Karpas-422 (cell line): ENCODE measurements at places on chromosomes 4 and X. TPM values are rescaled to one million over a fixed set of nuclear protein-coding genes. Genes with fewer than 3 reads are reported as not detected.

The RBMXL3 gene
- not detected in 2 replicates for total RNA-seq

The ATP8A1 gene
- 41.7 and 67.2 TPM in 2 replicates for total RNA-seq

GRCh38 chr4:186107947-186108346 is 3.4 kb downstream of the FAM149A start:
- DNase-seq = no peak
- no peaks in the 10 kb centered on the region for H3K4me1 ChIP-seq
- H3K36me3 ChIP-seq = no peaks in the 10 kb centered on the region
- no peak overlapping the region for H3K4me3 ChIP-seq
- no peaks in the 10 kb centered on the region for H3K27me3 ChIP-seq

GRCh38 chrX:13005661-13006473 is 31.0 kb downstream of the TMSB4X start:
- H3K36me3 ChIP-seq = no peaks in the 10 kb centered on the region
- no peaks in the 10 kb centered on the region for H3K27me3 ChIP-seq
- peak overlapping the region; percentile 72 for H3K27ac ChIP-seq
- peaks cover 62% of the 10 kb centered on the region for H3K4me1 ChIP-seq

- H3K4me3 ChIP-seq = no peak overlapping the region
- H3K27ac ChIP-seq = no peak overlapping the region
- no peaks in the 10 kb centered on the region for H3K4me1 ChIP-seq
- no peak for DNase-seq
Observed at GRCh38 chrX:97763391-97763790, 879.7 kb downstream of the RPA4 start.

The MAP7D3 gene
- 25.3 and 27.2 TPM in 2 replicates for total RNA-seq

The FRMD7 gene
- total RNA-seq = not detected in 2 replicates

- no peaks in the 10 kb centered on the region for H3K27me3 ChIP-seq
- DNase-seq = no peak
- no peak overlapping the region for H3K27ac ChIP-seq
- no peaks in the 10 kb centered on the region for H3K4me1 ChIP-seq
- no peaks in the 10 kb centered on the region for H3K36me3 ChIP-seq
Observed at GRCh38 chr4:40482985-40483647, 146.5 kb downstream of the RBM47 start.

The HELT gene
- not detected in 2 replicates for total RNA-seq

- DNase-seq = no peak
- no peak overlapping the region for H3K27ac ChIP-seq
- no peaks in the 10 kb centered on the region for H3K36me3 ChIP-seq
- H3K27me3 ChIP-seq = no peaks in the 10 kb centered on the region
Observed at GRCh38 chr4:15945516-15945915, 7.0 kb upstream of the FGFBP1 start.

DNA sequence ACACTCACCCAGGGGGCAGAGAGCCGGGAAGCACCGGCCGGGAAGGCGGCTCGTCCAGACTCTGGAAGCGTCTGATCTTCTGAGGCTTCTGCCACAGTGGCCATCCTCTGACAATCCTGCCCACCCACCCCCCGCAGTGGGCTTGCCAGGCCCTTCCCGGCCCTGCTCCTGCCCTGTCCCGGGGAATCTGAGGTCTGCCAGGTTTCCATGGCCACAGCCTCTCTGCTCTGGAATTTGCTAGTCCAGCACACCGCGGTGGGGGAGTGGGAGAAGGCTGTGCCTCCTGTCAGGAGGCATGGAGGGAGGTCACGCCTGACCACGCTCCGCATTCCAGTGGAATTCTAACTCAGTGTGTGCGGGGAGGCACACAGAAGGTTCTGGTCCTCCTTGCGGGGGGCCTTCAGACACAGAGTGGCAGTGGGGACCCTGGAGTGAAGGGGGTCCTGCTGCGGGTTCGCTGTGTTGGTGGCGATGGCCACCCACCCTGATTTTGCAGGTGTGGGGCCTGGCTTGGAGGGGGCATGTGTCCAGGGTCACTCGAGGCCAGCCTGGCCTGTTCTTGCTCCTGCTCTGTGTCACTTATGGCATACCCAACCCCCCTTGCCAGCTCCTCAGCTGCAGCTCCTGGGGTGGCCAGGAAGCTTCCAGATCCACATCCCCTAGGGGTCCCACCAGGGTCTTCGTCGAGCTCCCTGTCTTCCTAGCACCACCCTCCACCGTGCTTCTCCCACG is 55.6 kb upstream of the ADRA2C start:
- no peak overlapping the region for H3K27ac ChIP-seq
- no peak for DNase-seq
- H3K4me3 ChIP-seq = no peak overlapping the region
- H3K27me3 ChIP-seq = no peaks in the 10 kb centered on the region

- DNase-seq = no peak
- no peaks in the 10 kb centered on the region for H3K27me3 ChIP-seq
- H3K27ac ChIP-seq = no peak overlapping the region
Observed at GRCh38 chr4:42646999-42647541, 9.8 kb downstream of the ATP8A1 start.

The RASL11B gene
- total RNA-seq = not detected in 2 replicates

DNA sequence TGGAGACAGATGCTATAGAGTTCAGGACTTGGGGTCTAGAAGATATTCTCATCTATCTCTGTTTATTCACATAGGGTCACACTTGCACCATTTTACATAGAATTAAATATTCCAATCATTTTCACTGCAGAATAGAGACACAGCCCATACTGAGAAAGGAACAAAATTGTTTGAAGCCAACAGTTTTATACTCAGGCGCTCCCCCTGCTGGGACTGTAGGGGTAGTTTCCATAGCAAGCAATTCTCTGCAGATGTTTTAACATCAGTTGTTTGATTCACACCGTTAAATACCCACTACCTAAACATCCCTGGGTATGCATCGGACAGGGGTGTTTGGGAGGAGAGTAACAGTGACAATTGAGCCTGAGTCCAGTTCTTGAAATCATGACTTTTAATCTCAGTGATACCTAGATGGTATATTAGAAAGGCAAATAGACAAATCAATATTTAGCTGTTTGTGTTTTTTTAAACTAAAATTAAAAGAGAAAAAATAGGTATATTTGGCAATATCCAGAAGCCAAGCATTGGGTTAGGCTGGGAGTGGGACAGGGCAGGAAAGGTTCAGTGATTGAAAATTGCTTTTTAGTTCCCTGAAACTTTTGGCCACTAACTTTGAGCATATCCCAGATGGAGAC is 33.8 kb downstream of the LONRF3 start:
- H3K27ac ChIP-seq = peak overlapping the region; percentile 95
- no peaks in the 10 kb centered on the region for H3K36me3 ChIP-seq
- H3K4me3 ChIP-seq = no peak overlapping the region
- peaks cover 83% of the 10 kb centered on the region for H3K4me1 ChIP-seq
- peak; percentile 79 for DNase-seq
- H3K27me3 ChIP-seq = no peaks in the 10 kb centered on the region

The LINC00632 gene
- total RNA-seq = not detected in 2 replicates

The IKBKG gene
- total RNA-seq = 8.1 and 14.3 TPM in 2 replicates

The CC2D2A gene
- total RNA-seq = not detected in 2 replicates

The AGTR2 gene
- not detected in 2 replicates for total RNA-seq

The KLHL4 gene
- not detected in 2 replicates for total RNA-seq

GRCh38 chr4:146742416-146742815 is 103.7 kb downstream of the POU4F2 start:
- H3K36me3 ChIP-seq = no peaks in the 10 kb centered on the region
- H3K4me3 ChIP-seq = no peak overlapping the region
- no peak overlapping the region for H3K27ac ChIP-seq
- DNase-seq = no peak

The FGFR3 gene
- total RNA-seq = not detected in 2 replicates

GRCh38 chrX:95622200-95622599 is 1062.4 kb upstream of the DIAPH2 start:
- DNase-seq = no peak
- no peak overlapping the region for H3K27ac ChIP-seq
- H3K36me3 ChIP-seq = no peaks in the 10 kb centered on the region
- H3K4me3 ChIP-seq = no peak overlapping the region
- H3K27me3 ChIP-seq = no peaks in the 10 kb centered on the region

DNA sequence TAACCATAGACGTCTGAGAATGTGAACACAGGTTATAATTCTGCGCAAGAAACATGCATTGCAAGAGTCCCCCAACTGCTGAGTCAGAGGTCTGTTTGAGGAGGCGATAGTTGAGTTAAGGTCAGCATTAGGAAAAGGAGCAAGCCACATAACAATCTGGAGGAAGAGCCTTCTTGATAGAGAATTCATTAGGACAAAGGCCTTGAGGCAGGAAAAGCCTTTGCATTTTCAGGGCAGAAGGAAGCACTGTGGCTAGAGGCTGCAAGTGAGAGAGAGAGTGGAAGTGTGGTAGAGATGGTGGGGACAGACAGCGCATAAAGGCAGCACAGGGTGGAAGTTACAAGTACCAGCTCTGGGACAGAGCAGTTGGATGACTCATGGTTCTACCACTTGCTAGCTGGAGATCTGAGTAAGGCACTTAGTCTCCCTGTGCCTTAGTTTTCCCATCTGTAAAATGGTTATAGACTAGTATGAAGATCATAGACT is 125.8 kb upstream of the LNX1 start:
- H3K4me3 ChIP-seq = no peak overlapping the region
- no peaks in the 10 kb centered on the region for H3K36me3 ChIP-seq
- H3K4me1 ChIP-seq = no peaks in the 10 kb centered on the region
- H3K27ac ChIP-seq = no peak overlapping the region
- no peak for DNase-seq
- H3K27me3 ChIP-seq = no peaks in the 10 kb centered on the region

The BGN gene
- not detected in 2 replicates for total RNA-seq

The NRK gene
- not detected in 2 replicates for total RNA-seq

DNA sequence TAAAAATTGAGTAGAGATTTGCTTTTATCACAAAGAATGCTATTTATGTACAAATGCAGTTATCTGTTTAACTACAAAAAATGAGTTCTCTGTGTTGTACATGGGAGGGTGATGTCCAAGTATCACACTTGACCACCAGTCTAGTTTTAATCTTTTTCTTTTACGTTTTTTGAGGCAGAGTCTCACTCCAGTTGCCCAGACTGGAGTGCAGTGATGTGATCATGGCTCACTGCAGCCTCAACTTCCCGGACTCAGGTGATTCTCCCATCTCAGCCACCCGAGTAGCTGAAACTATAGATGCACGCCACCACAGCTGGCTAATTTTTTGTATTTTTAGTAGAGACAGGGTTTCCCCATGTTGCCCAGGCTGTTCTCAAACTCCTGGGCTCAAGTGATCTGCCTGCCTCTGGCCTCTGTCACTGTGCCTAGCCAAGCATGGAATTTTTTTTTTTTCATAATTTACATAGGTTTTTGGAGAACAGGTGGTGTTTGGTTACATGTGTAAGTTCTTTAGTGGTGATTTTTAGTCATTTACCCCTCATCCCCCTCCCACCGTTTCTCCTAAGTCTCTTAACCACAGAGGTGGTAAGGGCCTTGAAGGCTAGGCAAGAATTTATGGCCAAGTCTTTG is 47.9 kb upstream of the RPA4 start:
- no peak for DNase-seq
- H3K36me3 ChIP-seq = no peaks in the 10 kb centered on the region
- no peak overlapping the region for H3K27ac ChIP-seq
- peaks cover 6% of the 10 kb centered on the region for H3K4me1 ChIP-seq
- H3K4me3 ChIP-seq = no peak overlapping the region

The ALB gene
- total RNA-seq = not detected in 2 replicates

The GRPR gene
- total RNA-seq = 0.45 TPM in 1 of 2 replicates, not detected in the other

The NUDT11 gene
- not detected in 2 replicates for total RNA-seq

- H3K36me3 ChIP-seq = no peaks in the 10 kb centered on the region
- no peak overlapping the region for H3K4me3 ChIP-seq
- H3K27me3 ChIP-seq = no peaks in the 10 kb centered on the region
- no peak for DNase-seq
Observed at GRCh38 chrX:7570432-7571029, 272.4 kb upstream of the VCX start.

The ARHGAP6 gene
- total RNA-seq = not detected in 2 replicates

DNA sequence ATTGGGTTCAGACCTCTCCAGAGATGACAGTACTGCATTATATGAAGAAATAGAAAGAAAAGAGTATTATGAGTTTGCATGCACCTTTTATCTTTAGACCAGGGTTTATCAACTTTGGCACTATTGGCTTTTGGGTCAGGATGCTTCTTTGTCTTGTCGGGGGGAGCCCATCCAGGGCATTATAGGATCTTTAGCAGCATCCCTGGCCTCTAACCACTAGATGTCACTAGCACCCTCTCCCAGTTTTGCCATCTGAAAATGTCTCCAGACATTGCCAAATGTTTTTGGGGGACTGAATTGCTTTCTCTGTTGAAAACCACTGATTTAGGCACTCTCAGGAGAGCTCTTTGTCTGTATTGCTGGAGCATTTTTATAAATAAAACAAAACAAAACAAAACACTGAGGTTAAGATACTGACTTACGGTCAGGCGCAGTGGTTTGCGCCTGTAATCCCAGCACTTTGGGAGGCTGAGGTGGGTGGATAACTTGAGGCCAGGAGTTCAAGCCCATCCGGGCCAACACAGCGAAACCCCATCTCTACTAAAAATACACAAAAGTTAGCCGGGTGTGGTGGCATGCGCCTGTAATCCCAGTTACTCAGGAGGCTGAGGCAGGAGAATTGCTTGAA is 23.6 kb downstream of the CA5B start:
- no peaks in the 10 kb centered on the region for H3K36me3 ChIP-seq
- no peak overlapping the region for H3K4me3 ChIP-seq
- H3K4me1 ChIP-seq = peaks cover 16% of the 10 kb centered on the region
- H3K27me3 ChIP-seq = no peaks in the 10 kb centered on the region
- H3K27ac ChIP-seq = no peak overlapping the region

The KCNIP4 gene
- total RNA-seq = not detected in 2 replicates

The GYPE gene
- total RNA-seq = 1.9 and 4.0 TPM in 2 replicates

GRCh38 chrX:154486052-154486395 is 391 bp downstream of the UBL4A start:
- H3K27ac ChIP-seq = peak overlapping the region; percentile 75
- peaks cover 66% of the 10 kb centered on the region for H3K4me1 ChIP-seq

DNA sequence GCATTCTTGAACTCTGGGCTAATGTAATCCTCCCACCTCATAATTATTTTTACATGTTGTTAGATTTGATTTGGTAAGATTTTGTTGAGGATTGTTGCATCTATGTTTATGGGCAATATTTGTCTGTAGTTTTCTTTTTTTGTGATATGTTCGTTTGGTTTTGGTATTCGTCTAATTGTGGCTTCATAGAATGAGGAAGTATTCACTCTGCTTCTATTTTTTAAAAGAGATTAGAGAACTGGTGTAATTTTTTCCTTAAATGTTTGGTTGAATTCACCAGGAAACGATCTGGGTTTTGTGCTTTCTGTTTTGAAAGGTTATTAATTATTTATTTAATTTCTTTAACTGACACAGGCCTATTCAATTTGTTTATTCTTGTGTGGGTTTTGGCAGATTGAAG is 161.2 kb upstream of the NUDT6 start:
- no peaks in the 10 kb centered on the region for H3K27me3 ChIP-seq
- peaks cover 4% of the 10 kb centered on the region for H3K36me3 ChIP-seq
- no peak overlapping the region for H3K4me3 ChIP-seq

DNA sequence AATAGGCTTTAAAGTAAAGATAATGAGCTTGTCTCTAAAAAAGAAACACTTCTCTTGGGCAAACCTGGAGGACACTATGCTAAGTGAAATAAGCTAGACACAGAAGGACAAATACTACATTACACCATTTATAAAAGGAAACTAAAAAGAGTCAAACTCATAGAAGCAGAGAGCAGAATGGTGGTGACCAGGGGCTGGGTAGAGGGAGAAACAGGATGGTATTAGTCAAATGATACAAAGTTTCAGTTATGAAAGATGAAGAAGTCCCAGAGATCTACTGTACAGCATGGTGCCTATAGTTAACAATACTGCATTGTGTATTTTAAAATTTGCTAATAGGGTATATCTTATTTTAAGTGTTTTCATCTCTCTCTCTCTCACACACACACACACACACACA is 28.5 kb downstream of the ACSL4 start:
- no peak overlapping the region for H3K27ac ChIP-seq
- H3K27me3 ChIP-seq = no peaks in the 10 kb centered on the region
- no peaks in the 10 kb centered on the region for H3K36me3 ChIP-seq
- H3K4me1 ChIP-seq = peaks cover 30% of the 10 kb centered on the region
- H3K4me3 ChIP-seq = no peak overlapping the region

- DNase-seq = no peak
- no peaks in the 10 kb centered on the region for H3K4me1 ChIP-seq
- no peaks in the 10 kb centered on the region for H3K36me3 ChIP-seq
- no peaks in the 10 kb centered on the region for H3K27me3 ChIP-seq
Observed at GRCh38 chrX:107857837-107858236, 32.2 kb downstream of the MID2 start.
